M059J (cell line): ENCODE measurements at places on chromosomes 16 and 17. TPM values are rescaled to one million over a fixed set of nuclear protein-coding genes. Genes with fewer than 3 reads are reported as not detected.

GRCh38 chr17:10574324-10574723, 24.9 kb upstream of the MYH2 start:
- peak; percentile 25 for DNase-seq

Gene TAX1BP3
- total RNA-seq = 239 and 243 TPM in 2 replicates

GRCh38 chr17:39929646-39930407, 2.3 kb downstream of the LRRC3C start:
- DNase-seq = peak; percentile 82

DNA sequence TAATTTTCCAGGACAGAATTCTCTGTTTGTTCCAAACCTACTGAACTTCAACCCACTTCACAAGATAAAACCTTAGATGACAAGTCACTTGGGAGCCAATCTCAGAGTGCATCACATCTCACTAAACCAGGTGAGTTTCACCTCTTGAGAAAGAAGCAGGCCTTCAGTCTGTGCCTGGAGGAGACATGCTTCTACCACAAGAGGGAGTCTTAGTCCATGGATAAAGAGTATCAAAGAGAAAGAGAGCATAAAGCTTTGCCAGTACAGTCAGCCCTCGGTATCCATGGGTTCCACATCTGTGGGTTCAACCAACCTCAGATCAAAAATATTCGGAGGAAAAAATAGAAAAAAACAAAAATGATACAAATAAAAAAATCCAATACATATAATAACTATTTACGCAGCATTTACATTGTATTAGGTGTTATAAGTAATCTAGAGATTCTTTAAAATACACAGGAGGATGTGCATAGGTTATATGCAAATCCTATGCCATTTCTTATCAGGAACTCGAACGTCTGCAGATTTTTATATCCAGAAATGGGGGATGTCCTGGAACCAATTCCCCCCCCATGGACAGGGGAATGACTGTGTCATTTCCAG, 37.7 kb downstream of the DUSP14 start:
- DNase-seq = peak; percentile 57

GRCh38 chr17:59963738-59964481, 630 bp downstream of the RNFT1 start:
- peak; percentile 74 for DNase-seq

Gene REXO5
- total RNA-seq = 9.5 and 12.8 TPM in 2 replicates

DNA sequence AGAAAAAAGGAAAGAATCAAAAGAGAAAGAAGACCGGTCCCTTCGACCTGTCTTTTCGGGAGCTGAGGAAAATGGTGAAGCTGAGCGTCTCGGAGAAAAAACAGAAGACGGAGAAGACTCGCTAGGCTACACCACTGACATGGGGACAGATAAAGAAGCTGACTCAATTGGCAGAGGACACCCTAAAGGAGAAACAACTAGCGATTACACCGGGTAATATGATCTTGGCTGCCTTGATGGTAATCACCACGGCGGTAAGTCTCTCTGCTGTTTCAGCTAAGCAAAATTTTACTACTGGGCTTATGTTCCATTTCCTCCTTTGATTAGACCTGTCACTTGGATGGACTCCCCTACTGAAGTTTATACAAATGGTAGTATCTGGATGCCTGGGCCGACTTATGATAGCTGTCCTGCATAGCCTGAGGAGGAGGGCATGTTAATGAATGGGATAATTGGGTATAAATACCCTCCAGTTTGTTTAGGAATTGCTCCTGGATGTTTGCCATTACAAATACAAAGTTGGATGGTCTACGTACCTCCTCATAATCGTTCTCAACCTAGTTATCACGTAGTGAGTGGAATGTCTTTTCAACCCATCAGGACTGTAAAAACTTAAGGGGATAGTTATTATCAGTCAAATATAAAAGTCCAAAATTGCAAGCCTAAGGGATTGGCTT, 24.1 kb downstream of the ALOX15B start:
- peak; percentile 23 for DNase-seq

Gene HCRT
- total RNA-seq = not detected in 2 replicates

DNA sequence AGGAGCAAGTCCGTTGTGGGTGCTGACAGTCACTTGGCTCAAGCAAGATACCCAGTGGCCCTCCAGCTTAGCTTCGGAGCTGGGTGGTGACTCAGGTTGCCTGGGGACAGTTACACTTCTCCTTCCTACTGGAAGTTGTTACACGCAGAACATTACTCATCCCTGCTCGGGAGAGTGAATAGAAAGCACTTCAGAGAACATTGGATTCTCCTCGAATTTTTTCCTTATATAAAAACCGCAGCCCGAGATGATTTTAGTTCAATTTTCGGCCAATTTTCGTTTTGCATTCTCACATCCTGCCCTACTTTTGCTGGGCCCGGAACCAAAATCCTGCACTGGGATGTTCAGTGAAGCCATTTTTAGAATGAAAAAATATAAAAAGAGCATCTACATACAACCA, 99.7 kb downstream of the ELAC2 start:
- DNase-seq = peak; percentile 90

Gene RDM1
- total RNA-seq = 4.9 and 7.7 TPM in 2 replicates

Gene CHAD
- total RNA-seq = not detected in 2 replicates

GRCh38 chr17:79769570-79770506, 8.1 kb upstream of the CBX2 start:
- peak; percentile 39 for DNase-seq

GRCh38 chr17:10270258-10270657, 71.9 kb upstream of the GAS7 start:
- DNase-seq = no peak

DNA sequence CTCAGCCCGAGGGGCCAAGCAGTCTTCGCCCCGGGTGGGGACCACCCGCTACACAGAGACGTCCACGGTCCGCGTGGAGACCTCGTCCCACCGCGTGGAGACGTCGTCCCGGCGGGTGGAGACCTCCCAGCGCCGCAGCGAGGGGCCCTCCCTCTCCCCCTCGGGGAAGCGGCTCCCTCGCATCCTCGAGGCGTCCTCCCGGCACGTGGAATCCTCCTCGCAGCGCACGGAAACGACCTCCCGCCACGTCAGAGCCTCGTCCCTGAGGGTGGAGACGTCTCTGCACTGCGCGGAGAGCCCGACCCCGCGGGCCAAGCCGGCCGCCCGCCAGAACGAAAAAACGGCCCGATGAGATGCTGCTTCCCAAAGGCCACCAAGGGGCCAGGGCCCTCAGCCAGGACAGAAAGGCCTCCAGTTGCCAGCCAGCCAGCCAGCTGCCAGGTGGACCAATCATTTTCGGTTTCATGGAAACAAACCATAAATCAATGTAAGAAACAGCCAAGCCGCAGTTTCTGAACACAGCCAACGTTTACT, 424 bp downstream of the C17orf100 start:
- DNase-seq = peak; percentile 74

DNA sequence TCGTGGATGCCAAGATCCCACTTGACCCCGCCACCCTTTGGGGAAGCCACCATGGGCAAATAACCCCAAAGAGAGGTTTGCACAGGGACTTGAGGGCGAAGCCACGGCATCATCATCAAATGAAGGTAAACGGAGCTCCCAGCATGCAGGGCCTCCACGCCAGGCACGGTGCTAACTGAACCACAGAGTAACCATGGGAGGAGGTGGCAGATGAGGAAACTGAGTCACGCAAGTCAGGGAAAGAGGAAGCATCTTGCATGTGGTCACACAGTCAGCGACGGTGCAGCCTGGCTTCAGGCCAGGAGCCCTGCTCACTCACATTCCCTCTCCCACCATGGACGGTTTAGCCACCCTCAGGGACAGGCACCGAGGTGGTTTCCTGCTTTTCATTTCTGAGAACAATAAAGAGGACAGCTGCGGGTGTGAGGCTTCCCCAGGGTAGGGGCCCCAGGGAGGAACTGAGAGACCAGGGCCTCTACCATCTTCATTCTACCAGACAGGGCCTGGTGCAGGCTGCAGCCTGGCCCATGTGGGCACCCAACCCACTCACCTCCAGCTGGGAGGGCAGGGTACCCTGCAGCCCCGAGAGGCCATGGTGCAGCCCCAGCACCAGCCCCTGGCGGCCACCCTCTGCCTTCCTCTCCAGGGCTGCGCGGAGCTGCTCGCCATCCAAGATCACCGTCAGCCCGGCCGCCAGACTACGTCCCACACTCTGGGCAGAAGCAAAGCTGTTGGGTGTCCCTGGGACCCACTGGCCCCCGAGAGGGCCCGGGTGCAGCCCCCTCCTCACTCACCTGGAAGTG, 78.3 kb downstream of the RMI2 start:
- DNase-seq = no peak

DNA sequence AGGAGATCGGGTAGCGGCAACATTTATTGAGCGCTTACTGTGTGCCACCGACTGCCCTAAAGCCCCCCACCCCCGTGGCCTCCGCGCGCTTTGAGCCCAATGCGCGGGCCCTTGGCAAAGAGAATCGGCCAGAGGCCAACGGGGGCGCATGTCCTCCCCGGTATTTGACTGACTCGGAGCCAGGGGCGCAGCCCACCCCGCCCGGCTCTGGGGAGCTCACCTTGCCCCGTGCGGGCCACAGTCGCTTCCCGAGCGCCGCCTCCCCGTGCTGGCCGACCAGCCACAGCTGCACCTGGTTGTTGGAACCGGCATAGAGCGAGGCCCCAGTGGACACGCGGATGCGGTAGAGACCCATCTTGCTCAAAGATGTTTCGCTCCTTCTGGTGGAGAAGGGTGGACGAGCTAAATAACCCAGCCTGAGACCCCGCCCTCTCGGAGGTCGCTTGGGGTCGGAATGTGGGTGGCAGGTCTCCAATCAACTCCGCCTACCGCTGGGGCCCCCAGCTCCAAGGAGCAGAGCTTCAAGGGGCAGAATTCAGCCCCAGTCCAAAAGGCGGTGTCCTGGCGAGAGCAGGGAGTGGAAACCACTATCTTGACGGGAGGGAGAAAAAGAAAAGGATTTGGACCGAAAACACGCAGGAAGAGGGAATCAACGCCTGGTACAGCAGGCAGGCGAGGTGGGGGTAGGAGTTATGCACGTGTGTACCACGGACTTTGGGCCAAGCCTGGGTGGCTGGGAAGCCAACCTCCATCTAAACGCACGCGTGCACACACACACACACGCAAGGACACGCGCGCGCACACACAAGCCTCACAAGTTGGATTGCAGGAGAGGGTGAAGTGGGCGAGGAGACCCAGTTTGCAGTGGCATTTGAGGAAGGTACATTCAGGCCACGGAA, at the start of gene ALOX15:
ALOX15 (minus strand) TSS at position 382 of the 899 bp plus-strand sequence; CDS start at position 355, 27 bp downstream.
- no peak for DNase-seq

DNA sequence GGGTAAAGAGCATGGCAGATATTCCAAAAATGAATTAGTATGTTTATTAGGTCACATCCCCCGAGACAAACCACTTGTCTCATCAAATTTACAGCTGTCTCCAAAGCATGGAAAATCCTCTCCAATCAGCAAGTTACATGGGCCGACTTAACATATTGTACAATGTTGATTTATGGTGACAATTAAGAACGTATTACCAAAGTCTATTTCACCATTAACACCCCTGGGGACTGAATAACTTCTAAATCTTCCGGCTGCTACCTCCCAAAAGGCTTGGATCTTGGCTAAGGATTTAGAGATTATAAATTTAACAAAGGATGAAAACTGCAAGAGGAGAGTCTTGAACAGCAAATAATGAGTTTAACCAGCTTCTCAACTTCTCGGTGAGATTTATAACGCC, 311.9 kb downstream of the NPIPA8 start:
- DNase-seq = no peak

Gene WNT3
- total RNA-seq = 5.0 and 5.3 TPM in 2 replicates

DNA sequence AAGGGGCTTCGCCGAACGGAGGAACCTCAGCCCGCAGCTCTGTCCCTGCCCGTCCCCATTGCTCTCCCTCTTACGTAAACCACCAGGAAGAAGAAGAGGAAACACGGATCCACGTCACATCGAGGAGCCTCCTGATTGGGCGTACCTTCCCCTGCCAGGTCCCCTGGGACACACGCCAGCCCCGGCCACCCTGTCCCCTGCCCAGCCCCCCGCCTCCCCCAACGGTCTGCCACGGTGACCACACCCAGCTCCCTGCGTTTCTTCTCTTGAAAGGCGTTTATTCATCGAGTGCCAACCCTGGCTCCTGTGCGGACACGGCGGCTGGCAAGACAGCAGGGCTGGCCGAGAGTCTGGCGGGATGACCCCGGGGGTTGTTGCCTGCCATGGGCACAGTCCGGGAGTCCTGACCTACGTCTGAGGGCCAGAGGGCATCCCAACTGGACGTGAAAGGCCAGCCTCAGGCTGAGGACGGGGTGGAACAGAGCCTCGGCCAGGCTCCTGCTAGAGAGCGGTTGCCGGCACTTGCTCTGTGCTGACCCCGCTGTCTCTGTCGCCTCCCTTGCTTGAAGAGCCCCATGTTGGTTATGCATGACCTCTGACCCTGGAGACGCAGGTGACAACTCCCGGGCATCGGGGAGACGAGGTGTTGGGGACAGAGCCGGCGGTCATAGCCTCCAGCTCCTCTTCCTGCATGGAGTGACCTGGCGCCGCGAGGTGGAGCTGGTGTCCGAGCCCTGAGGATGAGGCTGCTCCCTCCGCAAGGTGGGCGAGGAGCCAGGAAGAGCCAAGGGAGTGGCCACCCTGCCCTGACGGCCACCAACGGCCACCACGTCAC, 40.5 kb upstream of the ACSF3 start:
- DNase-seq = peak; percentile 64

Gene METTL2A
- 18.7 and 20.1 TPM in 2 replicates for total RNA-seq

GRCh38 chr16:55386534-55387296, 62.7 kb downstream of the IRX6 start:
- DNase-seq = no peak

GRCh38 chr16:12000032-12000431, 23.5 kb downstream of the SNX29 start:
- DNase-seq = no peak

Gene KRT32
- 0.05 TPM in 1 of 2 replicates, not detected in the other for total RNA-seq

DNA sequence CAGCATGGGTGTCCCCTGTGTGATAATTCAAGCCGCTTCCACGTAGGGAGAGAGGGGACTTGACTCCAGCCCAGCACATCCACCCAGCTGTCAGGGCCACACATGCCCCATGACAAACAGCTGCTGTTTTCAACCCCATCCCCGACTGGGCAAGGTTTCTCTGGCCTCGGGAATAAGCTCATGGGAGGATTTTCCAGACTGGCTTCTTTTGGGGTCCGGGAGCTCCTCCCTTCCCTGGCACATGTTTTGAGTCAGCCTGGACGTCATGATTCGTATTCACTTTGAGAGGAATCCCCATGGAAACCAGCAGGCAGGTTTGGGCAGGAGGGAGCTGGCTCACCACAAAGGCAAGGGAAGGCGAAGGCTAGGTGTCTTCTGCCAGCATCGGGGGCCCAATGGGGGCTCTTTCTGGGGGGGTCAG, 156.4 kb downstream of the CMIP start:
- peak; percentile 88 for DNase-seq

Gene TMEM114
- total RNA-seq = not detected in 2 replicates

- DNase-seq = no peak
Measured at GRCh38 chr17:77729587-77729986, 228.9 kb upstream of the TNRC6C start.

Gene ALOX12B
- total RNA-seq = not detected in 2 replicates

DNA sequence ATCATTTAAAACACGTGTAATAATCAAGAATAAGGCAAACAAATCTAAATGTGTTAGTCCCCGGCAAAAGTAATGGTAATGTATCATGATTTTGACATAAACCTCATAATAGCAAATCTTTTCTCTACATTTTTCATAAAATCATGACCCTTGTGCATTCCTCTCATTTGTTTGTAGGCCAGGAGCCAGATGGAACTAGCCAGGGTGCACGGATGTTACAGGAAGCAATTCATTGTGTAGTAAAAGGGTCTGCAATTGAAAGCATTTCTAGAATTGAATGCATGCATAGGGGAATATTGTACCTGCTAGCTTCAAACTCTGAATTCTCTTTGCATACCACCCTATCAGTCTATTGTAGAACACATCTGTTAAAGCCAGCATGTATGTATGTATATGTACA, 66.6 kb downstream of the CNTNAP4 start:
- no peak for DNase-seq

- peak; percentile 58 for DNase-seq
Measured at GRCh38 chr17:19753661-19754463, 5.8 kb upstream of the ALDH3A1 start.

- DNase-seq = peak; percentile 40
Measured at GRCh38 chr16:14489460-14489859, 140.6 kb downstream of the PARN start.
